ENCODE measurements at places on chromosomes 3 and 15.

- DNase-seq, result peak; percentile 46
Observed at GRCh38 chr3:155785662-155786295, 20.3 kb downstream of the C3orf33 start.

DNA sequence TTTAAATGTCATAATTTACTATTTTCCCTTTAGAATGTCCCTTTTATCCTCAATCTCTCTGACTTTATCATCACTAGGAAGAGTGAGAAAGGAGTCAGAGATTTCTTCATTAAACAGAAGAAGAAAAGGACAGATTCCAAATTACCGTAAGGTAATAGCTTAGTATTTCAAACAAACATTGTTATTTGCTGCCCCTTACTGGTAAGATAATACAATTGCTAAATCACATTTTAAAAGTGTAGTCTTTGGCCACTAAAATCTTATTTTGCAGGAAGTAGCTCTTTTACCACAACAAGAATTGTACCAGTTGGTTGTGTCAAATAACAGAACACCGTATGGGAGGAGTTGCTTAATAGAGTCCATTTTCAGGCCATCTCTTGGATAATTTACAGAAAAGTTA lies 53.7 kb downstream of the CGGBP1 start:
- DNase-seq, result no peak

DNA sequence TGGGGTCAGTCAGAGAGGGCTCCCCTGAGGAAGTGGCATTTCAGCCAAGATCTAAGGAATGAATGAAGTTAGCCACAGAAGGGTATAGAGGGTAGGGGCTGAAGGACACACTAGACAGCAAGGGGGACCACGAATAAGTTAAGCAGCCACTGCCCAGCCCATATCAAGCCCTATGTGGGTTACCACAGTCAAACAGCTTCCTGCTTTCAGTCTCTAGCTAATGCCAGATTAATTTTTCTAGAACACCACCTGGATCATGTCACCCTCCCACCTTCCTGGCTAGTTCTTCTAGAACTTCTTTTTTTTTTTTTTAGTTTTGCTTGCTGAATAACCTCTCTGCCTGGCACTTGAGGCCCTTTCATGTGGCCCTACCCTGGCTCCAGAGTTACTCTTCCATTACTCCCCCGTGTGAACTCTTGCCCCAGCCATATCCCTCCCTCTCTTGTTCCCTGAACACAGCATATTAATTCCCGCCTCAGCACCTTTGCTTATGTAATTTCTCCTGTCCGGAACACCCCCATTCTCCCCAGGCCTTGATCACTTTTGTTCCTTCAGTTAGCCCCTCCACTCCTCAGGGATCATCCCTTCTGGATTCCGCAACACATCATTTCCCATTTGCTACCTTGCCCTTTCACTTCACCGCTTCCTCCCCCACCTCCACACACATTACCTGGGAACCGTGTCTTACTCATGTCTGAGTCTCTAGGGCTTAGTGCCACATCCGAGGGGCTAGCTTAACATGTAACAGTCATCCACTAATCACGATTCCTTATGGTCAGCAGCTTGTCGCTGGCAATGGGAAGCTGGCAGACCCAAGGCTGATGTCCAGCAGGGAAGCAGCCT lies 20.6 kb upstream of the BNC1 start:
- DNase-seq, result no peak

DNA sequence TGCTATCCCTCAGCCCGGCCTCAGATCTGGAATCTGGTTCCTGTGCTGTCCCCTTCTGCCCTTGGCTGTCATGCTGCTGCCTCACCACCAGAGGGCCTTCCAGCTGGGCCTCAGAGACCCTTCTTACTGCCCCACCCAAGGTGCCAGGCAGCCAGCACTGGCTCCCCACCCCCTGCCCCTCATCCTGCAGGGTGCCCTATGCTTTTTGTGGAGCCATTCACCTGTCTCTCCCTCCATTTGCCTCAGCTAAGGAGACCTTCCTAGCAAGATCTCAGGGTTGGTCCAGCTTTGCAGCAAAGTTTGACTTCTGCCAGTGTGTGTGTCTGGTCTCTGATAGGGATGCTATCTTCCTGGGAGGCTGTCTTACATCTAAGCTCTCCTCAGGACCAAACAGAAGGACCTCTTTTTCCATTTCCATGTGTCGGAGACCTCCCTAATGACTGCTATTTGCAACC lies 1.9 kb upstream of the VWA5B2 start:
- peak; percentile 52 for DNase-seq

DNA sequence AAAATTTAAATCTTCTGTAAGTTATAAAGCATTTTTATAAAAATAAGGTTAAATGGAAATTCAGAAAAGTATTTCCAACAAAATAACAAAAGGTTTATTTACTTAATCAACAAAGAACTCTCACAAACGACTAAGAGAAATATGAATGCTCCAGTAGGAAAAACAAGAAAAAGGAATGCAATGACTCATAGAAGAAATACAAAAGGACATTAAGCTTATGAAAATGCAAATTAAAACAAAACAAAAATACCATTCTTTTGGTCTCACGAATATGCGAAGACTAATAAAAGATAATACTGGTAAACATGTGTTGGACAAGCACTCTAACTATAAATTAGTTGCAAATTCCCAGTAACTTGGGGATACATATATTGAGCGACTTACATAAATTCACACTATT lies 17.5 kb upstream of the TBC1D5 start:
- DNase-seq, result no peak

DNA sequence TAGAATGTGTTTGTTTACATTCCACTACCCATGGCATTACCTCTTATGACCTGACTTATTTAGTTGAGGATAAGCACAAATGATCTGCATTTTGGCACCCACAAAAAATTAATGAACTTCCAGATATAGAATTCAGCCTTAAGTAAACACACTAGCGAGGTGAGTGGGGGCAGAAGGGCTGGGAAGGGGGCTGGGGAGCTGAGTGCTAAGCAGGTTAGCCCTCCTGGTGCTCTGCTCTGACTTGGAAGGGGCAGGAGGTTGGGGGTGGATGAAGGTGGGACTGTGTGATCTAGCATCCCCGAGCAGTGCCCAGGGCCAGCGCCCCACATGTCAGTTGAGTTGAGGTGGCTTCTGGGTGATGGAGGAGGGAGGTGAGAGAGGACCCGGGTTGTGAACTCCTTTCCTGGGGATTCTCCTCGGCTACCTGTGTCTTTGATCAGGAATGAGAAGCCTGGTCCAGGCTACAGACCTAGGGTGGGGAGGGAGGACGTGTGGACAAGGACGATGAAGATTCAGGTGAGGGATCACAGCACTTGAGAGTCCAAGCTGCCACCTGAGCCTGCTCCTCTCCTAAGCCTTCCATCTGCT lies 178.6 kb upstream of the SMAD3 start:
- no peak for DNase-seq

- no peak for DNase-seq
Observed at GRCh38 chr15:68145706-68146105, 59.4 kb downstream of the CALML4 start.

GRCh38 chr3:55065331-55065730 lies 137.5 kb upstream of the LRTM1 start:
- DNase-seq, result no peak

- DNase-seq, result no peak
Observed at GRCh38 chr3:16494814-16495431, 18.6 kb downstream of the RFTN1 start.

DNA sequence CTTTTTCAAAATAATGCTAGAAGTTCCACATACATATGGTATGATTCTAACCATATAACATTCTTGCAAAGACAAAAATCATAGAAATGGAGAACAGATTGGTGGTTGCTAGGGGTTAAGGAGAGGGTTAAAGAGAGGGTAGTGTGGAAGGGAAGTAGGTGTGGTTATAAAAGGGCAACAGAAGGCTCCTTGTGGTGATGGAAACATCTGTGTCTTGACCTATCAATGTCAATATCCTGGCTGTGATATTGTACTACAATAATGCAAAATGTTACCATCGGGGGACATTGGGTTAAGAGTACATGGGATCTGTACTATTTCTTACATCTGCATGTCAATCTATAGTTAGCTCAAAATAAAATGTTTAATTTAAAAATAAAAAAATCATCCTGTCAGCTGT lies 67.8 kb upstream of the FSIP1 start:
- no peak for DNase-seq

- DNase-seq, result no peak
Observed at GRCh38 chr3:127888564-127889107, 26.4 kb upstream of the KBTBD12 start.

- DNase-seq, result peak; percentile 68
Observed at GRCh38 chr3:43998836-43999727, 242.6 kb upstream of the TOPAZ1 start.

GRCh38 chr3:8113626-8114025 lies 388.0 kb upstream of the LMCD1 start:
- DNase-seq, result no peak
